Activated CD4-positive, alpha-beta T cell treated with anti-CD3 and anti-CD28 coated beads for 36 hours (primary cell): ENCODE measurements at places on chromosomes 6 and 20.

DNA sequence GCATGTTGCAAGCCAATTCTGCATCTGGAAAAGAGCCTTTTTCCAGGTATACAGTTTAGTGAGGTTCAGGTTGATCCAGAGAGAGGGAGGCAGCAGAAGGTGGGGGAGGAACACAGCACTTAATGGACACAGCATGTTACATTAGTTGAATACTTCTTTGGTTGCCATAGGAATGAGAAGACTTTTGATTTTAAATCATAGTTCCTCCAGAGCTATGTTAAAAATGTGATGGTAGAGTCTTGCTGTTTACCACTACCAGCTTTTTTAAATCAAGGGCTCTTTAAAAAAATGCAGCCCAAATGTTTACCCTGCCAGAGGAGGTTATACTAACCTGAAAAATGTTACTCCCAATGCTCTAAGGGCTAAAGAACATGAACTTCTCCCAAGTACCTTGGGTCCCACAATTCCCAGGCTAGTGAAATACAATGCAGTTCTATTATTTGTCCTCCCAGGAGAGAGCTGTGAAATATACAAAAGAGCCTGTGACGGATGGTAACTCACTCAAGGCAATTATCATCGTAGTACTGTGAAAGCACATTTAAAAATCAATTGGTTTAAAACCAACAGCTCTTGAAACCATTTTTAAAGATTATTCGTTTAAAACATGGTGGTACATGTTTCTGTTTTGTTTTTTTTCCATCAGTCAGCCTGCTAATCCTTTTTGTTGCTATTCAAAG, 6.9 kb upstream of the PHACTR1 start:
- DNase-seq: no peak

DNA sequence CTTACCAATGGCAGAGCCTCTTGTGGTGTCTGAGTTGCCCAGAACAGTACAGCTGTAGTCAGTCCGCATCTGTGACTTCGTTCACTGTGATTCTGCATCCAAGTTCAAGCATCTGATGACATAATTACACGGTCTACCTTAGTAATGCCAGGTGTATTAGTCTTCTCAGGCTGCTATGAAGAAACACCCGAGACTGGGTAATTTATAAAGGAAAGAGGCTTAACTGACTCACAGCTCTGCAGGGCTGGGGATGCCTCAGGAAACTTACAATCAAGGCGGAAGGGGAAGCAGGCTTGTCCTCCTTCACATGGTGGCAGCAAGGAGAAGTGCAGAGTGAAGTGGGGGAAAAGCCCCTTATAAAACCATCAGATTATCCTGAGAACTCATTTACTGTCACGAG, 163.9 kb upstream of the SULF2 start:
- no peak for DNase-seq

DNA sequence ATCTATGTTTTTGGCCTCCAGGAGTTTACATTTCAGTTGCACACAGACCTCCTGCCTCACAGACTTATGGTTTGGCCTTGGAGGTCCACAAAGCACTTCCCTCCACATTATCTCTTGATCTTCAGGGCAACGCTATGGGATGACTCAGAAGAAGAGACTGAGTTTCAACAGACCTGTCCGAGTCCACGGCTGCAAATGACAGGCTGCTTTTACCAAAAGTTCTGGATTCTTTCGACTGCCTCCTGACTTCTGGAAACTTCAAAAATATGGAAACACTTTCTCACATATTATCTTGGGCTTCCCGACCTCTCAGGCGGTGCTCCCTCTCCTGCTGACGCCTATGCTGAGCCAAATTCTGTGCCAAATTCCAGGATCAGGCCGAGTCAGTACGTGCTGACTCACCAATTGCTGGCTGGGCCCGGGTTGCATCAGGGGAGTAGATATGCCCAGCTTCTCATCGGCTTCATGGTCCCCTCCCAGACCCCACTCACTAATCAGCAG, 190.2 kb downstream of the BMP7 start:
- DNase-seq: no peak

GRCh38 chr6:147468634-147469033, 39.9 kb upstream of the SAMD5 start:
- no peak for DNase-seq

GRCh38 chr20:49675368-49676151, 38.1 kb downstream of the B4GALT5 start:
- DNase-seq: no peak

- no peak for DNase-seq
These were observed 112.7 kb downstream of the KIF13A start for GRCh38 chr6:17874753-17875152.
